Ovary (tissue), 10 donors: ENCODE measurements at places on chromosomes 1 and 21.

DNA sequence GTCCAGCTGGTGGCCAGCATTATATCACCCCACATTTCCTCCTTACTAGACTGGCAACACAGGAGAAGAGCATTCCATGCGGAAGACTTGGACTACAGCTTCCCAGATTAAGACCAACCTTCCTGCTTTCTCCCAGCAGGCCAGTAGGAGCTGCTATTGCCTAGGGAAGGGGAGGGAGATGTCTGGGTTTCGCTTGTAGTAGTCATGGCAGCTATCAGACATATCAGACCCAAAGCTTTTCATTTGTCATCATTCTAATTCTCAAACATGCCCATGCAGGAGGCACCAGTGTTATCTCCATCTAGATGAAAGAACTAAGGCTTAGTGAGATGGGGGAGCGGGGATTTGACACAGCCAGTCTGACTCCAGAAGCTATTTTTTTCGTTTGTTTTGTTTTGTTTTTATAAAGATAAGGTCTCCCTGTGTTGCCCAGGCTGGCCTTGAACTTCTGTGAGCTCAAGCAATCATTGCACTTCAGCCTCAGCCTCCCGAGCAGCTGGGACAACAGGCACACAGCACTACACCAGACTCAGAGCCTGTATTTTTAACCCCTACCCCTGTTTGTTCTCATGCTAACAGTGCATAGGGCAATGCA, 4.5 kb downstream of the PLA2G2A start:
- peak; percentile 80 for DNase-seq

- no peak for DNase-seq
These were observed 36.5 kb downstream of the GALNT2 start for GRCh38 chr1:230103306-230104173.

GRCh38 chr1:71850936-71851335, 431.4 kb downstream of the NEGR1 start:
- peak; percentile 36 for DNase-seq

GRCh38 chr1:81296601-81297000, 504.1 kb upstream of the ADGRL2 start:
- no peak for DNase-seq

DNA sequence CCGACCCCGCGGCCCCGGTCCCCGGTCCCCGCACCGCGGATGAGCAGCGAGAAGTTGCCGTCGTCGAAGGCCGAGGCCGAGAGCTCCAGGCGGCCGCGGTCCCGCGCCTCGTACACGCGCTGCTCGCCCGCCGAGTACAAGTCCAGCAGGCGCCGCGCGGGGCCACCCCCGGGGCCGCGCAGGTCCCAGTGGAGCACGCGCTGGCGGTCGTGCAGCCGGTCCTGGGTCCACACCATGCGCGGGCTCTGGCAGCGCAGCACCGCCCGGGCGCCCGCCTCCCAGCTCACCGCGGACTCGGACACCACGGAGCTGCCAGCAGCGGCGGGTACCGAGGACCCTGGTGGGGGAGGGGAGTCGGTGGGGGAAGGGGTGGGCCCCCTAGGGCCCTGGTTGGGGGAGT, 2.9 kb downstream of the MXRA8 start:
- DNase-seq: peak; percentile 77

DNA sequence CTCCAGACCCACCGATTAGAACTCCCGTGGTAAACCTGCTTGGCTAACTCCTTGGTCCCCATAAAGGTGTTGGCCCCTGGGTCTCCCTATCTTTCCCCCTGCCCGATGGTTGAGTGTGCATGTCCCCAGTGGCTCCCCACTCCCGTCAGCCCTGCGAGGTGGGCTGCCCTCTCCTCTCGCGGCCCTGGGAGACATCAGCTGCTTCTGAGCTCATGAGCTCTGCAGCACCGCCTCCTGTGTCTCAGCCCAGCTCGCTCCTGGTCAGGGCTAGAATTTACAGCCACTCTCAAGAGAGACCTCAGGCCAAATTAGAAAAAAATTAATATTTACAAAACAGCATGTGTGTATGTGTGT, 15.9 kb upstream of the ZBTB21 start:
- DNase-seq: no peak

DNA sequence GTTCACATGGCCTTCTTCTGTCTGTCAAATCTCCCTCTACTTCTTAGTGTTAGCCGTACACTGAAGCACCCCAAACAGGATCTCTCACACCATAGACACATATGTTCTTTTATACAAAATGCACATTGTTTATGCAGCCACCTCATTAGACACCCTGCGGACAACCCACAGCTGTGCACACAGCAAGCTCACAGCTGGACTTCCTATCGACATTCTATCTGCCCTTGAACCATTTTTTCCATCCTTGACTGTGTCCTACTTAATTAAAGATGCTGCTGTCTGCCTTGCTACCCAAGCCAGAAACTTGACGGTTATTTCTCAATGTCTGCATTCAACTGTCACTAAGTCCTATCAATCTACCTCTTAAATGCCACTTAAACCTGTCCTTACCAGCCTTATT, 3.2 kb upstream of the ZBTB21 start:
- no peak for DNase-seq

- DNase-seq: no peak
These were observed 20.7 kb downstream of the SH3BP5L start for GRCh38 chr1:248804771-248805681.

GRCh38 chr1:16719571-16720350, 20.6 kb upstream of the RNU1-4 start:
- no peak for DNase-seq

GRCh38 chr1:183480971-183481441, 8.7 kb downstream of the SMG7 start:
- no peak for DNase-seq

GRCh38 chr1:207853372-207853757, 57.6 kb downstream of the CD34 start:
- no peak for DNase-seq

GRCh38 chr1:56933161-56933560, 32.7 kb downstream of the C8B start:
- DNase-seq: no peak

DNA sequence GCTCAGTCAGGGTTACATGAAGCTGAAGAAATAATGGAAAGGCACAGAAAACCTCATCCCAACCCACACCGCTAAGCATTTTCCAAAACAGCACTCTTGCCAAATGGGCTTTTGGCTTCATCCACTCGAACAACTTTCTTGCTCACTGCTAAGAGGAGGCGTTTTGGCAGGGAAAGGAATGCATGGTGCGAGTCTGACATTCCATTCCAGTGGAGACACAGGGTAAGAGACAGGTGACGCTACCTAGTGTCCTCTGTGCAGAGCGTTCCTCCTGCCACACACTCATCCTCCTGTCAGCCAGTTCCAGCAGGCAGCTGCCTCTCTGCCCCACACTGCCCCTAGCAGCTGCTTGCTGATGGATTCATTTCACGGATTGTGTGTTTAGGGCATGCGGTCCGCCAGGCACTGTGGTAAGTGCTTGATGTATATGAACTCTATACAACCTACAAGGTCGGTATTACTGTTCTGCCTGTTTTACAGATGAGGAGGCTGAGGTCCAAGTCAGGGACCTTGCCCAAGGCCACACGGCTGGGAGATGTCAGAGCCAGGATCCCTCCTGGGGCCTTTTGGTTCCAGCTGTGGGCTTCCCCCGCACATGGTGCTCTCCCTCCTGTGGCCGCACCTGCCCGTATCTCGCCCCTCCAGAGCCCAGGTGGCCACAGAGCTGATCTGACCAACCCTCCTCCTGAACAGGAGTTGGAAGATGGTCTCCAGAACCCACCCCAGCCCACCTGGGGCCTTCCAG, 25.7 kb upstream of the BACE2 start:
- DNase-seq: no peak

GRCh38 chr1:230169454-230170152, 102.6 kb downstream of the GALNT2 start:
- DNase-seq: peak; percentile 8

- peak; percentile 48 for DNase-seq
These were observed at the start of gene B3GALT5 for GRCh38 chr21:39612233-39613040. B3GALT5 (plus strand) TSS chr21:39612940; CDS start chr21:39660560, 47,620 bp downstream.

GRCh38 chr1:239250353-239251035, 135.9 kb upstream of the CHRM3 start:
- DNase-seq: no peak

DNA sequence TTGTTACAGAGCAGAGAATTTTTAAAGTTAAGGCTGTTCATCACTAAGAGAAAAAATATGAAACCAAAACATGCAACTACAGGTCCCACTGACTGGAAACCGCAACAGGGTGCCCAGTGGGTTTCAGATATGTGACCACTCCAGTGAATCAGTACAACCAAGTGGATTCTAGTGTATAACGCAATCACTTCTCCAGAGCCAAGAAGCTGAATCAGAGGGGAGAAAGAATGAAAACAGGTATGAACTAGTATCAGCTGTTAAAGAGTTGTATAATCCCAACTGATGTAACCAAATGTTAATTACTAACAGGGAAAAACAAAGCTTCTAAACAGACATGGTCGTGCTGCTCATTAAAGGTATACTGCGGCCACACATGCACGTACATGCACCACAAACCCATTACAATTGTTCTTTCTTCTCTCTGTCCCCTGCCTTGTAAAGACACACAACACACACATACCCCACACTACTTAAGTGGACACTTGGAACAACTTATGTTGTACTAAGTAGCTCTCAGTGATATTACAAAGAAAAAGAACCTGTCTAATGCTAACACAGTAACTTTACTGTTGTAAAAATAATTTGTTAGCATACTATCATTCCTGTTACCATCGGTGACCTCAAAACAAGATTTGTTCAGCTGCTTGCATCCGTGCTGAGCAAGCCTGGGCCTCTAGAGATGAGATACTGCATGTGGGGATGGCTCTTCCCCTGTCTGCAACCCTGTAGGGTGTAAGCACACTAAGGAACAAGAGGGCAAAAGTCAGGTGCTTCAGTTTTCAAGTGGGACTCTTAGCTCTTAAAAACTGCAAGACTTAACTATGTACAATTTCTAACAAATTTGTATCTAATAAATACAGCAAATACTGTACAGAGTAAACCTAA, 74.2 kb downstream of the PTPN14 start:
- DNase-seq: no peak

- DNase-seq: no peak
These were observed 7.1 kb upstream of the KIF14 start for GRCh38 chr1:200627575-200628222.

DNA sequence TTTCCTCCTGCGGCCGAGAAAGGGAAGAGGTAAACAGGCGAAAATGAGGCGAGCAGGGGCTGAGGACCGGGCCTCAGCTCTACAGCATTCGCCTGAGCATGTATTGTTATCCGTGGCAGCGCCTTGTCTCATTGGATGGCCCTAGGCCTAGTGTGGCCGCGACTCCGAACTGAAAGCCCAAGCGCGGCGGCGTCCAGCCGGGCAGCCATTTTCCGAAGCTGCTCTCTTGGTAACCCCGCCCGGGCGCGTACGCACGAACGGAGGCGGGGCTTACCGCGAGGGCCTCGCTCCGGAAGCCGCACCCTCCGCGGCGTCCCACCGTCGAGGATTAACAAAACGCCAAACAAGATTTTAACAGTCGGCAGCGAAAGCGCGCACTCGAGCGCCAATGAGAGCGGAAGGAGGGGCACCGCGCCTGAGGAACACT, 797 bp upstream of the USP1 start:
- DNase-seq: no peak

DNA sequence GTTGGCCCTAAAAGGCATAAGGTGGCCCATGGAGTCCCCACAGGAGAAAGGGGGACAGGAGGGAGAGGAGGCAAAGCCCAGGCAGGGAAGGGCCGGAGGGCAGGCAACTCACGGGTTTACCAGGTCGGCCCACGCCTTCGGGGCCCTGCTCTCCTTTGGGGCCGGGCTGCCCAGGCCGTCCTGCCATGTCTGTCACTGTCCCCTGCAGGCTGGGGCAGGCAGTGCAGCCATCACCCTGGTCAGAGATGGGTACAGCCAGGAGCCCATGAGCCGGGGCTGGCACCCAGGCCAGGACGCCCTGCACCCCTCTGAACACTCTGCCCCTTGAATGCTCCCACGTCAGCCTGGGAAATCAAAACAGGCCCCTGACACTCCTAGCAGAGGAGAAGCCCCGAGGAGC, 19.8 kb downstream of the COL16A1 start:
- no peak for DNase-seq

- no peak for DNase-seq
These were observed 77.4 kb downstream of the HLX start for GRCh38 chr1:220956501-220957232.

- no peak for DNase-seq
These were observed 49.9 kb downstream of the COL6A1 start for GRCh38 chr21:46031484-46031883.

DNA sequence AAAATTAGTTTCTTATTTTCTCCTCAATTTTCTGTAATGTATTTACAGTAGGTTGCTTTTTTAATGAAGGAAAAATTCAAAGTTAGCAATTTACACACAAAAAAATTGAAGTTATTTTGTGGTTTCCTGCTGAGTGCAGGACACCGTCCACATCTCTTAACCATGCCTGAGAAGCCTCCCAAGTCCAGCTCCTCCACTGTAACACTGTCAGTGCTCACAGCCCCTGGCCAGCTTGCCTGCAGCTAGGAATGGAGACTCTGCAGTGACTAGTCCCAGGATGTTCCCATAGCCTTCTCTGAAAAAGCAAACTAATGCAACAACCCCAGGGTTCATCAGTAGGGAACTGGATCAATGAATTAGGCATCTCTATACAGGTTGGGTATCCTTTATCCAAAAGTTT, 3.5 kb downstream of the A3GALT2 start:
- no peak for DNase-seq

DNA sequence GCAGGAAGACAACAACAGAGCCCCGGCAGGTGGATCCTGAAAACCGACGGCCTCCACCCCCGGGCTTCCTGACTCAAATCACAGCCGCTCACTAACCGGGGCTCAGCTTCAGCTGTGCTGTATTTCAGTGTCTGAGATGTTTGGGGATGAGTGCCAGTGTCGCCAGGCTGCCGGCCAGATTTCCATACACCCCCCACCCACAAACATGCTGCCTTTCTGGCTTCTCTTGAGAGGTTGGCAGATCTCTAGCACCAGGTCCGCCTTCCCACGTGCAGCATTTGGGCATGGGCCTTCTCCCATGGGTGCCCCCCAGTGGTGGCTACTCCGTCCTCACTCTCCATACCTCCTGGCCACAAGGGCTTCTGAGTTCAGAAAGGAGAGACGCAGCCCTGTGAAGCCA, 34.8 kb downstream of the KCNAB2 start:
- DNase-seq: no peak

- no peak for DNase-seq
These were observed 59.5 kb downstream of the MTR start for GRCh38 chr1:236854605-236854983.

DNA sequence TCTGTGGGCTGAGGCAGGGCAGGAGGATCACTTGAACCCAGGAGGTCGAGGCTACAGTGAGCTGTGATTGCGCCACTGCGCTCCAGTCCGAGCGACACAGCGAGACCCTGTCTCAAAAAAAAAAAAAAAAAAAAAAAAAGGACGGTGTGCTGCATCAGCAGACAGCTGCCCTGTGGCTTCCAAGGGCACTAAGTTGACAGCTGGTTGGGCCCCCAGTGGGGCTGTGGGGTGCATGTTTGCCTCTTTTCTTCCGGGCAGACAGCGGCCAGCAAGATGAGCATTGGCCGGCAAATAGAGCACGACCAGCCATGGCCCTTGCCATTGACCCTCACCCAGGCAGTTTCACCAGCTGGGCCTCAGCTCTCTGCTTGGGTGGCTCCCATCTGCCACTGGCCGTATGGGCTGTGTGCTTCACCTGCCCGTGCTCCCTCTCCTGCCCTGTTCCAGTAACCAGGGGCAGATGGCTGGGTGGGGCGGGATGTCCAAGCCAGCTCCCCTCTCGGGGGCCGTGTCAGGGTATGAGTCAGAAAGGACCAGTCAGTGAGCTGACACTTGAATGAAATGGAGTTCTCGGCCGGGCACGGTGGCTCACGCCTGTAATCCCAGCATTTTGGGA, 12.3 kb upstream of the SLC25A34 start:
- DNase-seq: no peak

- DNase-seq: no peak
These were observed 66.1 kb downstream of the CD2 start for GRCh38 chr1:116820369-116820768.
